Esophagus muscularis mucosa (tissue), 4 donors: ENCODE measurements at places on chromosomes 3 and 15.

GRCh38 chr3:128703561-128703960 lies 22.4 kb upstream of the RAB7A start:
- DNase-seq: no peak

- peak; percentile 86 for DNase-seq
Measured at GRCh38 chr3:43362183-43362582, 75.8 kb downstream of the SNRK start.

DNA sequence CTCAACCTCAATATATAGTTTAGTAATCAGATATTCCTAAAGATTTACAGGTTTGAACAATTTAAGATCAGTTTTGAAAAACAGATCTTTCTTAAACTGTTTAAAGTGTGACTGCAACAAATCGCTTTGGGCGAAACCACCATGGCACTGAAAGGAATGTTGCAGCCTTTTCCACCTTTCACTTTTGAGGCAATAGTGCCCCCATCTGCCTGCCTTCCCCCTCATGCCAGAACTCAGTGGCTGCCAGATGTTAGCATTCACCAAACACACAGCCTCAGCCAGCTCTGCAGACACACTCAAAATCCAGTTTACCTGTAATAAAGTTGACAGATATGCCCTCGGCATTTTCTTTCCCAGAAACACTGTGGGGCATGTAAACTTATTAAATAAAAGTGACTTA lies 3.3 kb downstream of the LYSMD4 start:
- no peak for DNase-seq

- no peak for DNase-seq
Measured at GRCh38 chr15:34808016-34808415, 12.7 kb upstream of the ACTC1 start.

- no peak for DNase-seq
Measured at GRCh38 chr15:62617741-62618140, 424.8 kb upstream of the TPM1 start.

DNA sequence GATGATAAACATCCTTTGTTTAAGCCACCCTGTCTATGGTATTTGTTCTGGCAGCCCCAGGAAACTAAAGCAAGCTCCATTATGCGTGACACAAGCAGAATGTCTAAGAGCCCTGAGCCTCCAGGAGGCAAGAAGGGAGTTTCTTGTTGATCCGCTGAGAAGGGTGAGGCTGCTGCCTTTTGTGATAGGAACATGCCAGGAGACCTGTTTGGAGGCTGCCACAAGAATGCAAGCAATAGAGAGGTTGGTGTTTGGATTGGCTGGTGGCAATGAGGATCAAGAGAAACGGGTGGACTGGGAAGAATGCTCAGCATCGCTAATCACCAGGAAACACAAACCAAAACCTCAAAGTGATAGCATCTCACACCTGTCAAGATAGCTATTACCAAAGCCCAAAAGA lies 104.8 kb downstream of the ASB7 start:
- DNase-seq: no peak

- DNase-seq: no peak
Measured at GRCh38 chr3:197472151-197472550, 83.6 kb downstream of the BDH1 start.

DNA sequence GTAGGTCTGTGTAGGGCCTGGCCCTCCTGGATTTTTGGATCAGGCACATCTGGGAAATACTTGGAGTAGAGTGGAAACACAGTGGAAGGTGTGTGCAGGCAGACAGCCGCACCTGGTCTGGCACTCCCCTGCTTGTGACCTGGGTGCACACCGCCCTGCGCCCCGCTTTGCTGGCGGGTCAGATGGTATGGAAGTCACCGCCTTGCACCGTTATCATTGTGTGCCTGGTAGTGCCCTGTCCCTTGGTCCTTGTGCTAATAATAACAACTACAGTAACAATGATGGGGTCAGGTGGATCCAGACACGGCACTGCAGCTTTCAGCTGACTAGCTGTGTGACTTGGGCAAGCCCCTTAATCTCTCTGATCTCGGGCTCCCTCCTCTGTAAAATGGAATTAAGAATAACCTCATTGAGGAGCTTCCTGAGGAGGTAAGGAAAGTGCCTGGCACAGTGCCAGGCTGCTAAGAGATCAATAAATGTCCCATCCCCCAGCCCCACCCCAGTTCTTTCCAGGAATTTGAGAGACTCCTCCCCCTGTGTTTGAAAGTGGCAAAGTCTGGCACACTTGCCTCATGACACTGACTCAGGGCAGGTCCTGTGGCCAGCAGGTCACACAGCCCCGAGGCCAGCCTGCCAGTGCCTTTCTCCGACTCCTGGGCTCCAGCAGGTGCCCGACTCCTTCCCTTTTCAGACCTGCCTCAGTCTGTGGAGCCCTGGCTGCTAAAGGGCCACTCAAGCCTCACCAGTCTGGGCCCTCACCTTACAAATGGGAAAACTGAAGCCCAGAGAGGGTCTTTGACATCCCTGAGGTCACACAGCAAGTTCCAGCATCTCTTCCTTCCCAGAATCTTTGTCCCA lies 9.8 kb downstream of the ISG20 start:
- DNase-seq: no peak

DNA sequence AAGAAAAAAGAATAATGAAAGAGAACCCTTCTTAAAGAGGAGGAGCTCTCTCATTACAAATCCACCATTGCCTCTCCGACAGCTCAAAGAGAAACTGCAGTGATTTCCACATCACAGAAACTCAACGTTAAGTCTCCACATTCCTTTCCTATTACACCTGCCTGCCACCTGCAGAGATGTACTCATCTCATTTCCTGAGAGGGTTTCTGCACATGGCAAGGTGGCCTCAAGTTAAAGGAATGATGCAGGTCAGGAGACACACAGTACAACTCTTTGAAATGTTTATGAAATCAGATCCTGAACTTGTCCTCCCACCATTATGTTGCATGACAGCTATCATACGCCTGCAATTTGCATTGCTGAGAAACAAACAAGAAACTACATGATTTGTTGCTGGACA lies 458.4 kb upstream of the ADAMTS9 start:
- DNase-seq: no peak

- DNase-seq: peak; percentile 34
Measured at GRCh38 chr15:80536716-80537115, 132.5 kb downstream of the ARNT2 start.

DNA sequence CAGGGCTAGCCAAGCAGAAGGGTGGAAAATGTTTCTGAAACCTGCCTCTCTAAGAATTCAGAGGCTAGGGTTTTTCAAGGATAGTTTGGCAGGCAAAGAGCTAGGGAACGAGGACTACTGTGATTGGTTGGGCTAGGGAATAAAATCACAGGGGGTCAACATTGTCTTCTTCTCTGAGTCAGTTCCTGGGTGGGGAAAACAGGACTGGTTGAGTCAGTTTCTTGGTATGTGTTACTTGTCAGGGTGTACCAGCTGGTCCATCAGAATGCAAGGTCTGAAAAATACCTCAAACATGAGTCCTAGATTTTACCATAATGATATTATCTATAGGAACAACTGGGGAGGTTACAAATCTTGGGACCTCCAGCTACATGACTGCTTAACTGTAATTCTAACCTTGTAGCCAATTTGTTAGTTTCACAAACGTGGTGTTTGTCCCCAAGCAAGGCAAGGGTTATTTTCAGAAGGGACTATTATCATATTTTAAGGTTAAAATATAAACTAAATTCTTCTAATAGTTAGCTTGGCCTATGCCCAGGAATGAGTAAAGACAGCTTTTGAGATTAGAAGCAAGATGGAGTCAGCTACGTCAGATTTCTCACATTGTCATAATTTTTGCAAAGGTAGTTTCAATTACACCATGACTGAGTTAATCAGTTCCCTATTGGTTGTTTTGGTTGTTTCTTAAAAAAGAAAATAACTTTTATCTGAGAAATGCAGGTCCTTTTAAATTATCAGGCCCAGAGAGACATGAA lies 231.5 kb downstream of the ALCAM start:
- no peak for DNase-seq

DNA sequence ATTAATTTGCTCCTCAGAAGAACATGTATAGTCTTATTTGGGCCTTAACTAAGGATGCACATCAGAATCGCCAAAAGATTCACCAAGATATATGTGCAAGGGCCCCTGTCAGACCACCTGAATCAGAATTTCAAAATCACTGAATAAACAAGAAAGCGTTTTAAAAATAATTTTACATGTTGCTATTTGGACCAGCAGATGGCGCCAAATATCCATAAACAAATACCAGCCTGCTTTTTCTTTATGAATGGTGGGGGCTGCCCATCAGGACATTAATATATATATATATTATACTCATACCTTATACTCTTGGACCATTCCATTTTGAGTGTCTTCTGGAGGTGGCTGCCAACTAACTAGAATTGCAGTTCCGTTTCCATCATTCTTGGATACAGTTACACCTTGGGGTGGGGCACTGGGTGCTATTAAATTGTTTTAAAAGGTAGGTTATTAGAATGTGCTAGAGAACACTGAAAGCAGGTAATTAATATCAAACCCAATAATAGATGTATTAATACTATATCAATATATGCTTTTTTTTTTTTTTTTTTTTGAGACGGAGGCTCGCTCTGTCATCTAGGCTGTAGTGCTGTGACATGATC lies 1108.3 kb downstream of the ROBO1 start:
- DNase-seq: no peak

- DNase-seq: no peak
Measured at GRCh38 chr3:177469216-177469615, 271.9 kb upstream of the TBL1XR1 start.

DNA sequence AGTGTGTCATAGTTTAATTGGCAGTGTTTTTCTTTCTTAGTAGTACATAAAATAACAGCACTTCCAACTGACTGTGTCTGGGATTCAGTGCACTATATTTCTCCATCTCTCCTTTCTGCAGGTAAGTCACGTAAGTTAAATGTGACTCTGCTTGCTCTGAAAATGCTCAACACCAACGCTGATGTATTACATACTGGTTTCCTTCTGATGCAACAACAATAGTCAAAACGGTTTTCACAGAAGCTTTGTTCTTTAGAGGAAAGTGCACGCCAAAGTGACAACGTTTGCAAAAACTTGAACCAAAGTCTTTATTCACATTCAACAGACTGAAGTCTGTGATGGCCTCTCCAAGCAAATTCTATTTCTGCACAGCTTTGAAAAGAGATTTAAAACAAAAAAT lies 707.1 kb upstream of the CFAP20DC start:
- DNase-seq: no peak

DNA sequence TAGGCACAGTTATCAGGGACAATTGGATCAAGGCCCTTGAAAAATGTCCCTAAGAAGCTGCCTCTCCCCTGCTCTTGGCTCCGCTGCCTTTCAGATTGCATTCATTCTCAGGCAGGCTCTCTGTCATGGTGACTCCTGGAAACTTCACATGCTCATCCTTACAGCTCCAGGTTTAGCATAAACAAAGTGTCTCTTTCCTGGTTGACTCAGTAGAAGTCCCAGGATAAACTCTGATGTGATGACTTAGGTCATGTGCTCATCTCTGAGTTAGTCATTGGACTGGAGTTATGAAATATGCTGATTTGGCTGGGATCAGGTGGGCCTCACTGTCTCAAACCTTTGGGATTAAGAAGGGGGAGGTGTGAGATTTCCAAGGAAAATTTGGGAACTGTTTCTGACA lies 243.8 kb downstream of the ZNF621 start:
- DNase-seq: peak; percentile 57
